Transverse colon (tissue), 4 donors: ENCODE measurements at places on chromosomes 4 and X. TPM values are rescaled to one million over a fixed set of nuclear protein-coding genes. Genes with fewer than 3 reads are reported as not detected.

FAM241A gene
- total RNA-seq: 2.2 TPM

GRCh38 chr4:157012781-157013180 is 41.2 kb upstream of the PDGFC start:
- no peak for DNase-seq

GRCh38 chr4:185846505-185847150 is 34.6 kb upstream of the SORBS2 start:
- no peak for DNase-seq

DNA sequence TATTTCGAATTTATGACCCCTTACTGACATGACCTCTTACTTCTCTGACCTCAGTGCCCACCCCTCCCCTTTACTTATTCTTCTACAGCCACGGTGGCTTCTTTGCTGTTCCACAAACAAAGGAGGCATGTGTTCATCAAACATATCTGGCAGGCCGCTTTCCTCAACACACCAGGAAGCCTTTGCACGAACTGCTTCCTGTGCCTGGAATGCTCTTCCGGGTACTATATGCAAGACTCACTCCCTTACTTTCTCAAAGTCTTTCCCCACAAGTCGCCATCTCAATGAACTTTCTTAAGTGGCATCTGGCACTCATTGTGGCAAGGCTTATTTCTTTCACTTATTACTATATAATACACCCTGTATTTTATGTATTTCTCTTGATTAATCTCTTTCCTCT is 351.5 kb upstream of the DDX53 start:
- DNase-seq: no peak

IQSEC2 gene
- 104 TPM for total RNA-seq

DNA sequence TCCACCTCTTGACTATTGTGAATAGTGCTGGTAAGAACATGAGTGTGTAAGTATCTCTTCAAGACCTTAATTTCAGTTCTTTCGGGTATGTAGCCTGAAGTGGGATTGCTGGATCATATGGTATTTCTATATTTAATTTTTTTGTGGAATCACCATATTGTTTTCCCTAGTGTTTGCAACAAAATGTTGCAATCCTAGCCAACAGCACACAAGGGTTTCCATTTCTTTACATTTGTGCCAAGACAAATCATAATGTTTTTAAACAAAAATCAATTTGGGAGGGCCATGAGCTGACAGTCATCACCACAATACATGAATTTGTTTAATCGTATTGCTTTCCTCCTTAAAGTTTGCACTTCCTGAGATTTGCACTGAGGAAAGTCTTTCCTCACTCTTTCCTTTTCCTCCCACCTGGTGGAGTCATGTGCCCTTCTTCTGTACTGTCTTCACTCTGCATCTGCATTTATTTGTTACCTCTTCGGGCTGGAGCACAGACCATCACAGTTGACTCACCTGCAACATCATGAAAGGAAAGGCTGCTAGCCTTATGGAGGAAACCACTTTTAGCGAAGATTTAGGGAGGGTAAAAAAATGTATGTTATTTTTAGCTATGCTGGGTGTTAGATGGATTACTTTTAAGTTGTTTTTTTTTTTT is 269.4 kb downstream of the DCTD start:
- no peak for DNase-seq

ABCG2 gene
- total RNA-seq: 36.6 TPM

MFAP3L gene
- total RNA-seq: 25.4 TPM

SPACA5 gene
- total RNA-seq: not detected

SHROOM4 gene
- total RNA-seq: 2.3 TPM

DNA sequence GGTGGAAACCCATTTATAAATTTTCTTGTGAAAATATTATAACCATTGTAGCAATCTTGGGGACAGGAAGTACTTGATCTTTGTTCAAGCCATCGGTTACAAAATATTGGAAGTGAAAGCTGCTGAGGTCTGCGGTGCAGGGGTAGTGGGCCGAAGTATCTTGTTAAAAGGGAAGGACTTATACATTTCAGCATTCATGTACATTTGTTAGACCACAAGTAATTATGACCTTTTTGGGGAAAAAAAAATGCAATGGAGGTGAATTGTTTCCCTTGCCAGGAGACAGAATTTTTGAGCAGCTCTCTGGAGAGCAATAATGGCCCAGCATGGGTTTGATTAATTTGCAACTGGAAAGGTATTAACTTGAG is 121.3 kb downstream of the EGF start:
- DNase-seq: no peak

DNA sequence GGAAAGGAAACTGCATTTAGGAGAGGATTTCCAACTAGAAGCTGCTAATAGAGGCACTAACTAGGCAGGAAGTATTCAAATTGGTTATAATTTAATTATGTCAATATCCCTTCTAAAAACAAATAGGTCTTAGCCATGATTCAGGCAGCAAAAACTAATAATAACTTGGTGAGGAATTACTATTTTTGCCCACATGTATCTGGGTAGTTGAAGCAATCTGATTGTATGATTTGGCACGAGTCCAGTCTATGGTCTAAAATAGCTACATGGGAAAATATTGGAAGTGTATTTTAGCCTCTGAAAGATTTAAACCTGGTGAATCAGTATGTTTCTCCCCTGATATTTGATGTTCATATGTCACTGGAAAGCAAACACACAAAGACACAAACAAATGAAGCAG is 62.2 kb downstream of the MFAP3L start:
- no peak for DNase-seq

RTL9 gene
- total RNA-seq: not detected

DNA sequence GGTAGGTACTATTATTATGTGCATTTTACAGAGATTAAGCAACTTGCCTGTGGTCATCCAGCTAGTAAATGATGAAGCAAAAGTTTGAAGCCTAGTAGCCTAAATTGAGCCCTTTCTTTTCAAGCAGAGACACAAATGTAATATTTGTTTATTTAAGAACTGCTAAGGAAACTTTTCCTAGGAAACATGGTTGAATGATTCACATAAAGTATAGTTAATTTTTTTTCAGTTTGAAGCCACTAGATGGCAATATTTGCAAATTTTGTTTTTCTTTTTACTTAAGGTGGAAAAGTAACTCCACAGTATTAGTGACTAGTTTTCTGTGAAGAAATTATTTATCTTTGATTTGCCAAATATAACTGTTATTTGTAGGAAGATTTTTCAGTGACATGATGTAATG is 52.8 kb upstream of the ANKRD17 start:
- DNase-seq: no peak

GRCh38 chrX:69428216-69428615 is 75.9 kb upstream of the NALF2 start:
- DNase-seq: no peak

WWC2 gene
- total RNA-seq: 9.2 TPM

FGF2 gene
- 8.6 TPM for total RNA-seq

GAB1 gene
- total RNA-seq: 72.7 TPM

DNA sequence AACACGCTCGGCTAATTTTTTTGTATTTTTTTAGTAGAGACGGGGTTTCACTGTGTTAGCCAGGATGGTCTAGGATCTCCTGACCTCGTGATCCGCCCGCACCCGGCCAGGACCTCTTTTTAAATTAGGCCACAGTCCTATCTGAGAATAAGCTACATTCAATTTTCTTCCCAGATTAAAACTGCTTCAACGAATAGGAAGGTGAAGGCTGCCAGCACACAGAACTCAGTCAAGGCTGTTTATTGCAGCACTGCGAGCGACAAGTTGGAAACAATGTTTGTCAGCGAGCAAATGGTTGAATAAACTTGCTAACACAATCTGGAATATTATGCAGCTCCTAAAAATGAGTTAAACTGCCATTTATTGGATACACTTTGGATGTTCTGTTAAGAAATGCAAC is 1.9 kb downstream of the GRPEL1 start:
- DNase-seq: no peak

DNA sequence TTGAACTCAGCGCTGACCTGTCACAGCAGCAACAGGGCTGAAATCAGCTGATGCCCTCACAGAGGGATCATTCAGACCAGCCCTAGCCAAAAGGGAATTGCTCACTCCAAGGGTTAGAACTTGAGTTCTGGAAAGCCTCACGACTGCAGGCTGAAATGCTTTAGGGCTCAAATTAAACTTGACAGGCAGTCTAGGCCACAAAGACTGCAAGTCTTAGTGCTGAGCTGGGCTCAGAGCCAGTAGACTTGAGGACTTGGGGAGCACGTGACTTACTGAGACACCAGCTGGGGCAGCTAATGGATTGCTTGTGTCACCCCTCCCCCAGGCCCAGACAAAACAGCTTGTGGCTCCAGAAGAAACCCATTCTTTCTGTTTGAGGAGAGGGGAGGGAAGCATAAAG is 119.0 kb upstream of the SLC6A14 start:
- no peak for DNase-seq

DNA sequence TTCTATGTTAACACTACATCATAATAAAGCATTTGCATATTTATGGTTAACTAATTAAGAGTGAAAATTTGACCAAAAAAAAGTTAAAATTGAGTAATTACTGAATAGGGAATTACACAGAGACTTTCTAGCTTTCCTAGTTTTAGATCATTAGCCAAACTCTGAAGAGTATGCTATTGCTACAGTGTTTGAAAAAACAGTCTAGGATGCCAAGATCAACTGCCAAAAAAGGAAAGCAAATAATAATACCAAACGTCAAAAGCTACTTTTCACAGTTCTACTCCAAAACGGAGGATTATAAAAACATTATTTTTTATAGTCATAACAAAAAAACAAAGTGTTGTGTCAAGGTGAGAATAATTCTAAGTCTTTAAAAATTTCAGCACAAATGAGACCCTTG is 359.8 kb upstream of the CTSO start:
- DNase-seq: no peak

DNA sequence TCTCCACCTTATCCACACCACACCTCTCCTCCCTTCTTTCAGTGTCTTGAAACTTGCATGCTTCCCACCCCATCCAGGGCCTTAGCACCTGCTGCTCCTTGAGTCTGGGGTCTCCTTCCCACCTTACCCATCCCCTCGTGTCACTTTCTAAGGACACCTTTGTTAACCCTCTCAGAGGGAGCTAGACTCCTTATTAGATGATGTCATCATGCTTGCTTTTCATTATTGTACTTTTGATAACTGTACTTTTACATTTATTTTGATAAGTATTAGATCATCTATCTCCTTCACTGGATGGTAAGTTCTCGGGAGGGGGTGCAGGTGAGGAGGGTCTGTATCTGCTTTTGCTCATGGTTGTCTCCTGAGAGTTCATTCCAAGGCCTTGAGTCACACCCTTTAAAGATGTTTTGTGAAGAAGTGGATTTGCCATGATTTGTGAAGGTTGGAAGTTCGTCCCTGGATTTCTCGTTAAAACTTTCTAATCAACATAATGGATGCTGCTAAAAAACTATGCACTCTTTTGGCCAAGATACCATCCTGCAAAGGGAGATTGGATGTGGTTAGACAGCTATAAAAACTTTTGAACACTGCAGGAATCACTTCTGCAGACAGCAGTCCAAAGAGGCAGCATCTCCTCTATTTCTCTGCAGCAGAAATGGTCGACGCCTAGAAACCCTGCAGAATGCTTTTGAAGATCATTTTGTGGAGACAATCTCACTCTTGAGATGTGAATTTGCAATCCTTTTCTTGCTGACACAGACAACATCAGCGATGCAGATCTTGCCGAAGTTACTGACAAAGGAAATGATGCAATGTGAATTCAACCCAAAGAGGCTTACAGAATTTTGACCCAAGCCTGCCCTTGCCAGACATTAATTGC is 69.6 kb downstream of the ENPP6 start:
- no peak for DNase-seq

DNA sequence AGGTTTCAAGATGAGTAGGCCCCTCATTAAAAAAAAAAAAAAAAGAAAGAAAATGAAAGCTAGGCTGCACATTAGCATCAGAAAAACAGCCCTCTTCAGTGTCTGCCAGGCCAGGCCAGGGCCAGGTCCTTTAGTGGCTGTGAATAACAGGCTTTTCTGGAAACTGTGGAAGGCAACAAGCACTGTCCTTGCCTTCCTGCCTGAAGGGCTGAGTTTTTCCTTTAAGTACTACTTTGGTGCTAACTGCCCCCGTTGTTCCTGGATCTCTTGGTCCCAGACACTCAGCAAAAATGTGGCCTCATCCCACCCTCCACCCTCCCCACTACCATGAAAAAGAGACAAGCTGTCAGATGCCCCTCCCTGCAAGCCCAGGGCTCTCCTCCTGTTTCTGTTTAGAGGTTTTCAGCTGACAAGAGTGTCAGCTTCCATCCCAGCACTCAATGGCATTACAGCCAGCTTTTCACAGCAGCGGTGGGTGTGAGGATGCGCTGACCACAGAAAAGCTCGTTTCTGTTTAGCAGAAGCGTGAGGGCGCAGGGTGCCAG is 174.2 kb downstream of the NHS start:
- no peak for DNase-seq

- DNase-seq: no peak
Measured at GRCh38 chr4:137774501-137774900, 242.2 kb upstream of the PCDH18 start.
